ENCODE measurements at places on chromosomes 12 and 14. TPM values are rescaled to one million over a fixed set of nuclear protein-coding genes. Genes with fewer than 3 reads are reported as not detected.

The DLK1 gene
- 0.40 TPM for total RNA-seq

The MYH6 gene
- not detected for total RNA-seq

DNA sequence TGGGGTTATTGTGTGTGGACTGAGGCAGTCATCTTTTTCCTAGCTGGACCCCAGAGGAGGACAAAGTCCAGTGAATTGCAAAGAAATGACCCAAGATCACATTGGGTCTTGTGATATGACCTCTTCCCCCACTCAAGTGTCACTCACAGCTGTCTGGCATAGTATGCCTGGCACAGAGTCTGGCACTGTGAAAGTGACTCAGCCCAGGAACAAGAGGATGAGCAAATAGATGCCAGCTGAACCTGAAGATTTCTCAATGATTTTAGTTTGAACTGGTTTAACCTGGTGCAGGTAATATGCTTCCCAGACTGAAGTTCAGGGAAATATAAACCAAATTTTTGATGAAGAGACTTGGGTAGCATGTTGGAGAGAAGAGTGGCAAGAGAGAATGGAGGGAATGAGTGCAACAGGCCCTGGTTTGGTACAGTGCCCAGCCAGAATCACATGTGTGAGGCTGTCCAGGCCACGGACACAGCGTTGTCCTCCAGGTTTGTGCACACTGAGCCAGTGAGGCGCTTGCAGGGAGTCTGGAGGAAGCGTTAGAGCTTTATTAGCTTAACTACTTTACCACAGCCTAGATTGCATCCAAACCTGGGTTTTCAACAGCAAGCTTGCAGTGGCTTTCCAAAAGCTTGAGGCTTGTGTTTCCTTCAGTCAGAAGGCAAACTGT lies 332.9 kb downstream of the NUAK1 start:
- H3K36me3 ChIP-seq, result no peaks in the 10 kb centered on the region
- no peak overlapping the region for H3K27ac ChIP-seq
- no peak overlapping the region for H3K4me3 ChIP-seq
- no peaks in the 10 kb centered on the region for H3K4me1 ChIP-seq
- no peaks in the 10 kb centered on the region for H3K27me3 ChIP-seq
- DNase-seq, result no peak

- no peaks in the 10 kb centered on the region for H3K36me3 ChIP-seq
- no peak for DNase-seq
- no peaks in the 10 kb centered on the region for H3K4me1 ChIP-seq
- H3K4me3 ChIP-seq, result no peak overlapping the region
- H3K27me3 ChIP-seq, result peaks cover 4% of the 10 kb centered on the region
Observed at GRCh38 chr12:54139019-54139418, 49.8 kb downstream of the SMUG1 start.

DNA sequence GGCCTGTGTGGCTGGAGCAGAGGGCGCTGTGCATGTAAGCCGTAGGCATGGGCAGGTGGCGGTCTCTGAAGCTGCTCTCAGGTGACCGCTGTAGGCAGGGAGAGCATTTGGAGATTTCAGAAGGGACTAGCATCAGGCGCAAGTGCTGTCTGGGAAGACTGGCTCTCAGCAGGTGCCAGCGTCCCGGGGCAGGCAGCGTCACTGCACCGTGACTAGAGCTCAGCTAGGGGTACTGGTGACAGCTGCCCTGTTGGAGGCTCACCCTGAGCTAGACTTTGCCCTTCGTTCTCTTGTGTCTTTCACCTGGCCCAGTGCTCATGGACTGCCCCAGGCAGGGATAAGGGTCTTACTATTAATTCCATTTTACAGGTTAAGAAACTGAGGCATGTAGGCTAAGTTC lies 78.9 kb downstream of the DDX51 start:
- no peaks in the 10 kb centered on the region for H3K27me3 ChIP-seq
- H3K36me3 ChIP-seq, result peaks cover 62% of the 10 kb centered on the region
- no peak overlapping the region for H3K4me3 ChIP-seq
- no peak overlapping the region for H3K27ac ChIP-seq

DNA sequence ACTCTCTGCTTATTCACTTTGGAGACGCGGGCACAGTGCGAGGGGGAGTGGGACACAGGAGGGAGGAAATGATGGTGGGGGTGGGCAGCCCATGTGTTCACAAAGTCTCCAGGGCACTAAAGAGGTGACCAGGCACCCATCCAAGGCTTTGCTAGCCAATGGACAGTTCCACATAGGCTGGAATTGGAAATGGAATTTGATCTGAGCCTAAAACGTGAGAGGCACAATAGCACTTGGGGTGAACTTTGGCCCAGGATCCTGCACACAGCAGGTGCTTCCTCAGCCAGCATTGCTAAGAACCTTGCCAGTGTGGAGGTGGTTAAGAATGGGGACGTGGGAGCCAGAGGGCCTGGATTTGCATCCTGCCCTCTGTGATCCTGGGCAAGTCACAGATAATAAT lies 193.8 kb downstream of the CHST11 start:
- H3K4me1 ChIP-seq, result peaks cover 4% of the 10 kb centered on the region
- H3K4me3 ChIP-seq, result no peak overlapping the region
- DNase-seq, result no peak
- no peaks in the 10 kb centered on the region for H3K27me3 ChIP-seq
- no peaks in the 10 kb centered on the region for H3K36me3 ChIP-seq

DNA sequence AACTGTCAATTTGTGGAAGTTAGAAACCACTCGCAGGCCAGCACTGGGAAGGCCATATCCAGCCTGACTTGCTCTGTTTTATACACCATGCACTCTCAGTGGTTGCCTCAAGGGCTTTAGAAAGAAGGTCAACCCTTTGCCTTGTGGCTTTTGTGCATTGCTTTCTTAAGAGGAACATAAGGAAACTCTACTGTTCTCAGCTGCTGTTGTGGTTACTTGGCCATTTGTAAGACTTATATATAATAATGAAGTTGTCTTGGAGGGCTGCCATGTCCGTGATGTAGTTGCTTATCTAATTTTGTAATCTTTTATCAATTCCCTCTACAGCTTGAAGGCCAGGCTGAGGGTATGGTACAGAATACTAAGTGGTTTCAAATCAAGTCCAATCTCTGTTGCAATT lies 637.8 kb downstream of the DIO2 start:
- no peak for DNase-seq
- no peak overlapping the region for H3K27ac ChIP-seq
- no peak overlapping the region for H3K4me3 ChIP-seq
- no peaks in the 10 kb centered on the region for H3K36me3 ChIP-seq

GRCh38 chr12:2690348-2691005 lies 104.3 kb upstream of the FKBP4 start:
- H3K4me3 ChIP-seq, result no peak overlapping the region
- H3K4me1 ChIP-seq, result no peaks in the 10 kb centered on the region
- H3K27me3 ChIP-seq, result no peaks in the 10 kb centered on the region
- H3K27ac ChIP-seq, result no peak overlapping the region

DNA sequence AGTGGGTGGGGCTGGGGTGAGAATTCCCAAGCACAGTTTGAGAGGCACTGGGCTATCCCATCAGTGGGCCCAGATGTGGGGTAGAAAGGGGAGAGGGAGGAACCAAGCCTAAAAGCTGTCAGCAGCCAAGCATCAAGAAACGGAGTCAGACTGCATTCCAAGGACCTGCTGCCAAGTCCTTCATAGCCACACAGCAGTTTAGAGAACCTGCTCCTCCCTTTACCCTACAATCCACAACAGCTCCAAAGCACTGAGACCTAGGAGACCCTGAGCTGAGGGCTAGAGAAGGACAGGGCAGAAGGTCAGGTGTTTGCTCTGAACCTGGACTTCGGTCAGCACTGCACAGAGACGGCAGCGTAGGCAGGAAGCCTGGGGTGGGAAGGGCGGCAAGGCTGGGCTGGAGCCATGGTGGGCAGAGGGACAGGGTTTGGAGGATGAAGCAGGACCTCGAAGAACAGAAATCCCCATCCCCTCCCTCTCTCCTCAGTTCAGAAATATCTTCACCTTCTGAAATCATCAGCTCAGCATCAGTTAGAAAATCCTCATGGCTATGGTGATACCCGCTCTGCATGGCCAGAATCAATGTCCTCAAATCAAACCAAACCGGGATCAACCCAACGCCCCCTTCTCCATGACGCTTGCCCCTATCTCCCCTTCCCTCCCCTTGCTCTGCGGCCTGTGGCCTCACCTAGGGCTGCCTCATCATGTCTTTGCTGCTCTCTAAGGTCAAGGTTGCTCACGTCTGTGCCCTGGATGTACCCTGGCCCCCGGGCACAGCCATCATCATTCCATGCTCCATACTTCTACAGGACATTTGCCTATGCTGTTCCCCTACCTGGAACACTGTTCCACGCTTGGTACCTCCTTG lies 12.9 kb upstream of the SERPINA4 start:
- no peak for DNase-seq
- no peaks in the 10 kb centered on the region for H3K4me1 ChIP-seq
- H3K36me3 ChIP-seq, result no peaks in the 10 kb centered on the region
- no peak overlapping the region for H3K4me3 ChIP-seq
- no peaks in the 10 kb centered on the region for H3K27me3 ChIP-seq

DNA sequence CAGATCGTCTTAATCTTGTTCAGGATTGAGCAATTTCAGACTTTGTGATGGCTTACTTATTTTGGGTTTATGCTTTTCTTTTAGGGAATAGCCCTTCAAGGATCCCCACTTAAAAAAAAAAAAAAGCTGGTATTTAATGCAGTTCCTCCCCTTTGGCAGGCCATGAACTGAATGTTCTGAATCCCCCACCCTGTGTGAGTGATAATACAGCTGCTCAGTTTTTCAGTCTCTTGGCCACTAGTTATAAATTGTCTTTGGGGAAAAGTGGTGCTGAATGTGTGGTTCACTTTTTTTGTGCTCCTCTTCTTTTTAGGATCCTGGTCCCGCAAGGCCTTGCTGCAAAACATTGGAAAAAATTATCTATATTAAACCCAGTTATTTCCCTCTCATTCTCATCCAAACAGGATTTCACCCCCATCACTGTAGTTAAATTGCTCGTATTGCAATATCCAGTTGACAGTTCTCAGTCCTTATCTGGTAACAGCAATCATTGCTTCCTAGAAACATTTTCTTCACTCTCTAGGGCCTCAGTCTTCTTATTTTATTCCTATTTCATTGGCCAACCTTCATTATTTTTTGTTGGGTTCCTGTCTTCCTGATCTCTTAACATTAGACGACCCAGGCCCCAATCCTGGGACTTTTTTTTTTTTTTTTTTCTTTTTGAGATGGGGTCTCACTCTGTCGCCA lies 73.1 kb upstream of the PAWR start:
- H3K27ac ChIP-seq, result no peak overlapping the region
- H3K4me3 ChIP-seq, result no peak overlapping the region
- H3K27me3 ChIP-seq, result no peaks in the 10 kb centered on the region
- H3K36me3 ChIP-seq, result no peaks in the 10 kb centered on the region
- DNase-seq, result no peak
- no peaks in the 10 kb centered on the region for H3K4me1 ChIP-seq

GRCh38 chr12:123992118-123992825 lies 19.3 kb downstream of the ZNF664 start:
- no peaks in the 10 kb centered on the region for H3K27me3 ChIP-seq
- peaks cover 93% of the 10 kb centered on the region for H3K4me1 ChIP-seq
- no peak overlapping the region for H3K4me3 ChIP-seq

DNA sequence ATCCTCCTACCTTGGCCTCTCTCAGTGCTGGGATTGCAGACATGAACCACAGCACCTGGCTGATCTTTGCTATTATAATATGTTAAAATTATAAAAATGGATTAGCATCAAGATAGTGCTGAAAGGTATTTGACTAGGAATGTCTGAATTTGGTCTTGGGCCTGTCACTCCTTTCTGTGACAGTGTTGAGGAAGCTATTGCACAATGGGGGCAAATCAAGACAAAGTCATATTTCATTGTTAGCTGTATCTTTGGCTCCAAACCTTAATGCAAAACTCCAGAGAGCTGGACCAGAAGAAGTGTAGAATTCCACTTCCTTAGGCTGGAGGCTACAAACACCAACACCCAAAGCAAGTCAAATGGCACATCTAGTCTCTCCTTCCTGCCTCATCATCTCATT lies 42.2 kb downstream of the ZCRB1 start:
- no peaks in the 10 kb centered on the region for H3K27me3 ChIP-seq
- DNase-seq, result no peak
- no peak overlapping the region for H3K27ac ChIP-seq
- no peaks in the 10 kb centered on the region for H3K4me1 ChIP-seq

DNA sequence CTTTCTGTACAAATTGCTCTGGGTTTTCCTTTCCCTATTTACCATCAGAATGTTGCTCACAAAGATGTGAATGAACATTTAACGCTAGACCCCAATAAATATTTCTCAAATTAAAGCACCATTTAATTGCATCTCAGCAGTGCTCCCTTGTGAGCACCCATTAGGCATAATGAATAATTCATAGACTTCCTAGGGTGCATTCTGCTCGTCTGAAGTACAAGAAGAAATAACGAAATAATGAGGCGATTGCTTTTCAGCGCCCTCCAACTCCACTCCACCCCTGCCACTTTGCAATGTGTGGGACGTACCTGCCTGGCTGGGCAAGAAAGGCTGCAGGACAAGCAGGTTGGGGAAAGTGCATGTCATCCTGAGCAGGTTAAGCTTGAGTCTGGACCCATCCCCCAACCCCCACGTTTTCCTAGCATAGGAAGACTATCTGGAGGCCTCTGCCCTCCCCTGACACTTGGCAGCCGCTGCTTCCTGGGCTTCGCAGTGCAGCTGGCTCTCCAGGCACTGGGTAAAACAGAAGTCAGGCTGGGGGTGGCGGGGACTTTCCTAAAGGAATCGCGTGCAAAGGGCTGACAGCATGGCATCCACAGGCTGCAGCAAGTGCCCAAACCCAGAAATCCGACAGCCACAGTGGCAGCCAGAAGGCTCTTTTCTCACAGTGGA lies 253.7 kb downstream of the DUSP6 start:
- H3K4me3 ChIP-seq, result no peak overlapping the region
- H3K4me1 ChIP-seq, result no peaks in the 10 kb centered on the region
- H3K27ac ChIP-seq, result no peak overlapping the region

- DNase-seq, result peak; percentile 52
- H3K4me1 ChIP-seq, result peaks cover 35% of the 10 kb centered on the region
- H3K27ac ChIP-seq, result peak overlapping the region; percentile 100
- H3K27me3 ChIP-seq, result no peaks in the 10 kb centered on the region
- peaks cover 41% of the 10 kb centered on the region for H3K36me3 ChIP-seq
- peak overlapping the region; percentile 67 for H3K4me3 ChIP-seq
Observed at GRCh38 chr14:102085948-102086708, 716 bp downstream of the HSP90AA1 start.

- H3K4me3 ChIP-seq, result no peak overlapping the region
- peaks cover 58% of the 10 kb centered on the region for H3K36me3 ChIP-seq
- H3K27ac ChIP-seq, result peak overlapping the region; percentile 40
- peaks cover 11% of the 10 kb centered on the region for H3K4me1 ChIP-seq
- no peak for DNase-seq
Observed at GRCh38 chr12:109519787-109520186, 42.4 kb downstream of the UBE3B start.

GRCh38 chr12:124721501-124722162 lies 142.0 kb downstream of the SCARB1 start:
- no peak overlapping the region for H3K4me3 ChIP-seq
- H3K27me3 ChIP-seq, result no peaks in the 10 kb centered on the region
- no peaks in the 10 kb centered on the region for H3K36me3 ChIP-seq
- DNase-seq, result no peak
- peak overlapping the region; percentile 75 for H3K27ac ChIP-seq

- H3K4me3 ChIP-seq, result no peak overlapping the region
- no peak for DNase-seq
- H3K27ac ChIP-seq, result no peak overlapping the region
Observed at GRCh38 chr12:114245555-114245954, 160.4 kb downstream of the TBX5 start.

Data from thyroid gland (tissue), 4 donors.